ENCODE measurements at places on chromosomes 7 and 10. TPM values are rescaled to one million over a fixed set of nuclear protein-coding genes. Genes with fewer than 3 reads are reported as not detected.

Gene CLRN3
- total RNA-seq, result not detected

GRCh38 chr7:64626083-64626469 lies 39.9 kb upstream of the ZNF107 start:
- DNase-seq, result no peak

Gene PDE1C
- total RNA-seq, result 143 TPM

- no peak for DNase-seq
Observed at GRCh38 chr7:146314962-146315361, 198.4 kb downstream of the CNTNAP2 start.

DNA sequence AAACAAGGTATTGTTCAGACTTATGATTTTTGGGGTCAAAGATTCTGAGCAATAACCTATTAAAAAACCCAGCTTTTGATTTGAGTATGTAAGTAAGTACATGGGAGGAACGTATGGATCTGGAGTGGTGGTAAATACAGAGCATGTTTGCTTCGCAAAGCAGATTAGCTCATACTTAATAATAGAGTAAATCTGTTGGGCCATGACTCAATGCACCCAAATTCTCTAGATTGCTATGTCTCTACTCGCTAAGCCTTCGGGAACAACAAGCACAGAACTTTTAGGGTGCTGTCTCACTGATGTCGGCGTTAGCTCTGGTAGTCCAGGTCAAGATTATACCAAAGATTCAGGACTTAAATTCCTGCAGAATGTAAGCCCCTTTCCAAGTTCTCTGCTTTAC lies 807 bp upstream of the MINPP1 start:
- DNase-seq, result peak; percentile 17

DNA sequence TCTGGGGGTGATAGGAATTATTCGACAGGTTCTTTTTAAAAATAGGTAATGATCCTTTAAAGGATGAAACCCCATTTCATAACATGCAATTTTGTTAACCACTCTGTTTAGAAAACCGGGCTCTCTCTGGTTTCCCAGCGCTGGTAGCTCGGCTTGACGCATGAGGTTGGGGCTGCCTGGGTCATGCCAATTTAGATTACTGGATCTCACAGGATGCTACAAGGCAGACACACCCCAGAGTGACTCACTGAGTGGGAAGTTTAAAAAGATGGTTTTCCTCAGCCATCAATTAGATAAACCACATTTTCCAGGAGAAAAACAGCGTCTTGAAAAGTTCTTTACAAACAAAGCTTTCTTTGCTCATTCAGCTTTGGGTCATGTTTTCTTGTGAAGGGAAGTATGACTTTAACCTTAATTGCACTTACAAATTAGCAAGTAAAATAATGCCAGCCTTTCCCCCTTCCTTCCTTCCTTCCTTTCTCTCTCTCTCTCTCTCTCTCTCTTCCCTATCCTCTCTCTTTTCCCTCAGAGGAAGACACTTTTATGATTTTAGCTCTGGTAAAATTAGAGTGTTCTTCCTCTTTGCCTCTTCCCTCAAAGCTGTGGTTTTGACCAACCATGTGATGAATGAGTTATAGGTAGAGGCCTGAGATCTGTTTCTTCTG lies 99.8 kb downstream of the EPDR1 start:
- DNase-seq, result no peak

GRCh38 chr7:146319629-146320028 lies 203.0 kb downstream of the CNTNAP2 start:
- no peak for DNase-seq

Gene RNLS
- total RNA-seq, result 23.0 TPM

DNA sequence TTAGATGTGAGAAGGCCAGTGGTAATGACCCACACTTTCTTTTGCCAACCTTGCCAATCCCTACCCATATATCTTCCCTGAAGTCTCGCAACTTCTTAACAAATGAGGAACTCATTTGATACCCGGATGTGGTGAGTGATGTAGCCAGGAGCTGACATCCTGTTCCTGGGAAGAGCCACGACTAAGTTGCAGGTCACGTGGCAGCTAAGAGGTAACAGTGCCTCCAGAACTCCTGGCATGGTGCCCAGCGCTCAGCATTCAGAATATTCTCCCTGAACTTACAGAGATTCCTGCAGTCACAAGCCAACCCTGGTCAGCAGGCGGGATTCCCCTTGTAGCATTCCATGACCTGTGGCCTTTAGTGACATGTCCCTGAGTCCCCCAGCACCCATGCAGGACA lies 282.5 kb downstream of the GALNT17 start:
- peak; percentile 3 for DNase-seq

DNA sequence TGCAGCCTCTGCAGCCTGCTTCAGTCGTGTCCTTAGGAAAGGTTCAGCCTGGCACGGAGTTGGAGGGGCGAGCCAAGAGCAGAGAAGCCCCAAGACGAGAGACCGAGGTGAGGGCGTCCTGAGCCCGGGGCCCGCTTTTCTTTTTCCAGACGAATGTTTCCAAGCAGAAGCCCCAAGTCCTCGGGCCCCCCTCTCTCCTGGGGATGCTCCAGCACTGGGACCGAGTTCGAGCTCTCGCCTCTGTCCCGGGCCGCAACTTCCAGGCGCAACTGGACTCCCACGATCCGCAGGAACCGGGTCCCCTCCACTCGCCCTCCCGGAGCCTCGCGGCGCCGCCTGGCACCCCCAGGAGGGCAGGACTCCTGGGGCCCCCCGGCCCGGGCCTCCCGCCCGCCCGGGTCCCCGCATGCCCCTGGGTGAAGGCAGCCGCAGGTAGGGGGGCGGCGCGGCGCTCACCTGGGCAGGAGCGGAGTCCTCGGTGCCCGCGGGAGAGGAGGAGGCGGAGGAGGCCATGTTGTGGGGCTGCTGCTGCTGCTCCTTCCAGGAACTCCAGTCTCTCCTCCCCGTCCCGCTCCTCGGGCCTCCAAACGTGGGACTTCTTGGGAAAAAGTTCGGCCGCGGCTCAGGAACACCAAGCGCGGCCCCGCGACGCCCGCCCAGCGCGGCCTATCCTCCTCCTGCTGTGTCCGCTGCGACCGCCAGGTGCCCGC lies 45.3 kb upstream of the CDK1 start:
- DNase-seq, result peak; percentile 74

Gene EGR2
- total RNA-seq, result 2.4 TPM

Gene FAM25A
- not detected for total RNA-seq

DNA sequence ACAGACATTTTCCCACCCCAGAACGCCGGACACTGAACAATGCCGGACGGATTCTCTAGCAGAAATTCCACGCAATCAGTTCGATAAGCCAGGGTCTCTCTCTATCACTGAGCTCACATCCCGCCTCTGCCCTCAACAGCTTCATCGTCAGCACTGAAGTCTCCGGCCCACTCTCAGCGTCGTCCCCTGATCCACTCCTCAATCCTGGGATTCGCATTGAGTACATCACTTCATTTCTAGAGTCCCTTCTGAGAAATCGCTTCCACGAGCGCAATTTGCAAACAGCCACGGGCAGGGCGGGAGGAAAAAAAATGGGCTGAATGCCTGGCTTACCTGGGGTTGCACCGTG lies 365 bp downstream of the YME1L1 start:
- DNase-seq, result peak; percentile 65

Gene NPTX2
- 2.4 TPM for total RNA-seq

Gene UCMA
- total RNA-seq, result not detected

- DNase-seq, result no peak
Observed at GRCh38 chr10:49314806-49315205, 15.8 kb downstream of the C10orf71 start.

DNA sequence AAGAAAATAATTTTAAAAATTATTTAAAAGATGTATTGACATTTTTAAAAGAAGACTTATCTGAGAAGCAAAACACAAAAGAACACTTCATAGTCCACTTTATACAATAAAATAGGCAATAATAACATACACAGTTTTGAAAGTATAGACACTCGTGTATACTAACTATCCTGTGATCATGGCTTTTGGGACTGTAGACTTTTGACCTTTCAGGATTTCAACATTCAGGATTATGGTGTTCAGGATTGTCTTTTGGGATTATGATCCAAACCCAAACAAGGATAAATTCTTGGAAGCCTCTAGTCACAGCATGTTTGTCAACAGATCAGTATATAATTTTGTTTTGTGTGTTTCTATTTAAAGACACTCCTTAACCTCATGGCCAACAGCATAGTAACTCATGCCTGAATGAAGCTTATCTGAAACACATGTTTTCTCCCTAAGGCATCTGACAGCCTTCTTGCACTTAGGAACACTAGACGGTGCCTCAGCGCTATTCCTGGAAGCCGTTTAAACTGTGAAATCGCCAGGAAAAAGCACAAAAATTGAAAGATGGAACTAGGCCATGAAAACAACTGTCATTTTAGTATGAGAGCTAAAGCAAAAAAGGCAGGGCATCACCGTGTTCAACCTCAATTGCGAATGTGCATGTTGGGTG lies 29.9 kb downstream of the GSAP start:
- no peak for DNase-seq

DNA sequence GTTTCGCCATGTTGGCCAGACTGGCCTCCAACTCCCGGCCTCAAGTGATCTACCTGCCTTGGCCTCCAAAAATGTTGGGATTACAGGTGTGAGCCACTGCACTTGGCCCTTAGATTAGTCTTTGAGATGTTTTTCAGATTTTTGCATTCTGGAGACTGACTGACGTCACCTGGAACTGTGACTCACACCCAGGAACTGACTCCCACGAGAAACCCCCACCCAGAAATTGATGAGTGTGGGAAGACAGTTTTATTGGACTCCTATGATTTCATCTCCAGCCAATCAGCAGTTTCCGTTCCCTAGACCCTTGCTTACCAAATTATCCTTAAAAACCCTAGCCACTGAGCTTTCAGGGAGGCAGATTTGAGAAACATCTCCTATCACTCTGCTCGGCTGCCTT lies 867.3 kb downstream of the TYW1 start:
- DNase-seq, result no peak

GRCh38 chr7:44727158-44727936 lies 21.3 kb upstream of the ZMIZ2 start:
- peak; percentile 77 for DNase-seq

DNA sequence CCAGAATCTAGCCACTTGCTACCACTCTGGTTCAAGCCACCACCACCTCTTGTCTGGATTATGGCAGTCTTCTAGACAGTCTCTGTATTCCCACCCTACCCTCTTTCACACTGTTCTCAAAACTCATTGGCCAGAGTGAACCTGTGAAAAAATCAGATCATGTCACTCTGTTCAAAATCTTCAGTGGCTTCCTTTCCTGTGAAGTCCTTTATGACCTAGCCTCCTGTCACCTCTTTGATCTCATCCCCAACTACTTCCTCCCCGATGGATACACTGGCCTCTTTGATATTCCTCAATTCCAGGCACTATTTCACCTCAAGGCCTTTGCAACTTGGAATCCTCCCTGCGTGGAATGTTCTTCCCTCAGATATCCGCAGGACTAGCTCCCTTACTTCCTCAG lies 21.2 kb upstream of the ANLN start:
- DNase-seq, result peak; percentile 60

GRCh38 chr10:116510565-116510964 lies 35.2 kb upstream of the PNLIP start:
- no peak for DNase-seq

Gene MYO1G
- total RNA-seq, result 0.29 TPM

Gene LRRC18
- not detected for total RNA-seq

Gene ZNF488
- 0.29 TPM for total RNA-seq

GRCh38 chr7:12127455-12127854 lies 83.6 kb upstream of the TMEM106B start:
- no peak for DNase-seq

Gene CPXM2
- total RNA-seq, result 0.36 TPM

GRCh38 chr10:8042721-8043568 lies 11.5 kb upstream of the GATA3 start:
- DNase-seq, result peak; percentile 62

Gene SOSTDC1
- under 0.01 TPM for total RNA-seq

Measured in osteoblast (primary cell).